CD4-positive, alpha-beta T cell treated with Interleukin-21 for 1 hour (primary cell): ENCODE measurements at places on chromosomes 2 and 18.

GRCh38 chr18:26215247-26215970 is 10.8 kb upstream of the TAF4B start:
- DNase-seq = peak; percentile 78

DNA sequence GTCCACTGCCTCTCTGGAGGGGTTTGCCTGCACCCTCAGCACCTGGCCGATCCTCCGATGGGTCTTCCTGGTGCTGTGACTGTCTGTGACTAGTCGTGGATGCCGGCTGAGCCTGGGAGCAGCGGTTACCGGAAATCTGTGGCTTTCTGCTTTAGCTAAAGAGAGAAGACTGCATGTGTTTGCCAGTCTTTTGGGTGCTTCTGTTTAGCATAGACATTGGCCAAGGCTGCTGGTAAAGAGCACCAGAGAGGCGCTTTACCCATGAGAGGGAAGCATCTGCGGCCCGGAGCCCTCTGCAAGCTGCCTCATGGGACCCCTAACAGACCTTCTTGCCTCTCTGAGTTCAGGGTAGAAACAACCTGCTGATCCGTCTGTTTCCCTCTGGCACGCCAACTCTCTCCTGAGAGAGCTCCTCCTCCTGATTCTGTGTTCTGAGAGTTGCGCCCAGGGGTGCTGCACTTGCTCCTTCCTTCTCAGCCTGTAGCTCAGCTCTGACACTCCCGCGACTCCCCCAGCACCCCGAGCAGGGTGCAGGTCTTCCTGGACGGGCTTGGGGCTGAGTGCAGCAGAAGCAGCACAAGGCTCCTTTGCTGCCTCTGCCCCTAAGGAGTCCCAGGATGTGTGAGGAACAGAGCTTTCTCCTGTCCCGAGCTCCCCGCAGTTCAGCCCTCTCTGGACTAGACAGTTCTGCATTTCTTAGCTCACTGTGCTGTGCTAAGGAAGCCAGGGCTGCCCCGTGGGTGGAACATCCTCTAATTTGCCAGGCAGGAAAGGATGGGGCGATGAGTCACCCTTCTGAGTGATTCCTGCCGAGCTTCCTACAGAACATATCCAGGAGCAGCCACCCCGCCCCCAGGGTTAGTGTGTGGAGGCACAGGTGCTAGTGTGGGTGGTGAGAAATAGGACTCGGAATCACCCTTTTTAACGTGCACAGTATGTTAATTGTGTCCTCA is 203.2 kb downstream of the SH3RF3 start:
- no peak for DNase-seq

GRCh38 chr2:126889071-126889470 is 9.6 kb upstream of the TEX51 start:
- DNase-seq = no peak

DNA sequence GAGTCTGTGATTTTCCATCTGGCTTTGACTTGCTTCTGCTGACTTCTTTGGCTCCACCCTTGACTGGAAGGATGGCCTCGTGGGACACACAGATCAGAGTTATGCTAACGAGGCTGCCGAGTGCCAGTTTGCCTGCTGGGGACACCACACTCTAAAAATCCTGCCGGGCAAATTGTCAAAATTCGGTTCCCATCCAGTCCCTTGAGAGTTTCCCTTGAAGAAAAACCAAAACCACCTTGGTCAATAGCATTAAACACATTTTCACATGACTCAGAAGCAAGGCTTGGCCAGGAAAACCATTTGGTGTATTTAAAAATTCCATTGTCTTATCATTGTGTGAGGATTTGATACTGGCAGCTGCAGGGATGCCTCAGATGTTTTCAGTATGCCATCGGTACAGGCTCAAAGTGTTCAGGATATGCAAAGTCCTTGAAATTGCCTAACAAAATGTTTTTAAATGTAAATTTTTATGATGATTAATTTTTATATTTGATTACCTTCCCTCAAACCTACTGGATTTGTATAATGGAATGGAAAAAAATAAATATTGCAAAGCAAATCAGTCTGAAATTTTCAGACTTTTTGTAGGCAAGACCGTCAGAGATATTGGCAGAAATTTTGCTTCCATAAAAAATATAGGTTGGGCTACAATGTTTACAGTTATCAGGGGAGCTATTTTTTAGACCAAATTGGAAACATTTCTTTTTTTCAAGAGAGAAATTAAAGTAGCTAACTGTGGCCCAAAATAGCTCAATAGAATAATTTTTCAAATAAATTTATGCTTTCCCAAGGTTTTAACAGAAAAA is 41.6 kb downstream of the KCNE4 start:
- DNase-seq = no peak

DNA sequence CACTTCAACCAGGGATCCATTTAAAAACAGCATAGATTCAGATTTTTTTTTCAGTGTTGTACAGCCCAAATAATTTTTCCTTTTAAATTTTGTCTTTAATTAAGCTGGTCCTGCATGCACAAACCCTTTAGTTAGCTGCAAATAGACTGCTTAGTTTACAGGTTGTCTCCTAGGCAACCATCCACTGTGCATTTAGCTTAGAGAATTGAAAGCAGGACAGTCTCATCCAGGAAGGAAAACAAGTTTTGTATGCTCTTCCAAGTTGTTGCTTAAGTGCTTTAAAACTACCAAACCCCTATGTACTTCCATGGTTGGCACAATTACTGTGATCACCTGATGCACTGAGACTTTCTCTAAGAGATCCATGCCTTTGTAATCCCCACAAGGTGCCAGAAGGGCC is at the start of gene MAP3K19:
TSS of gene MAP3K19 (minus strand) at position 148 of the 400 bp plus-strand sequence. CDS start 22,800 bp downstream, outside the sequence.
- no peak for DNase-seq

DNA sequence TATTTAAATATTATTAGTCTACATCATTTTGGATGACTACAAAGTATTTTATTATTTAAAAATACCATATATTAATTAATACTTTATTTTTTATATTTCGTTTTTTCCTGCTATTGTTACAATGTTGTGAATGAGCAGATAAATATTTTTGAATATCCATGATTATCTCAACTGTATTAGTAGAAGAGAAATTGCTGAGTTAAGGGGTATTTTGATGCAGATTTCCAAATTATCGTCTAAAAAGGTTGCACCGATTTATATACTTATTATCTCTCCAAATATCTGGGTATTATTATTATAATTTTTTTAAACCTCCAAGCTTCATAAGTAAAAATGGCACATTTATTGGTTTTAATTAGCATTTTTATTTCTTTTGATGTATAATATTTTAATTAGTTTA is 8.9 kb upstream of the IL1RL1 start:
- DNase-seq = no peak

GRCh38 chr2:106192752-106193689 is 1.1 kb downstream of the UXS1 start:
- peak; percentile 54 for DNase-seq

DNA sequence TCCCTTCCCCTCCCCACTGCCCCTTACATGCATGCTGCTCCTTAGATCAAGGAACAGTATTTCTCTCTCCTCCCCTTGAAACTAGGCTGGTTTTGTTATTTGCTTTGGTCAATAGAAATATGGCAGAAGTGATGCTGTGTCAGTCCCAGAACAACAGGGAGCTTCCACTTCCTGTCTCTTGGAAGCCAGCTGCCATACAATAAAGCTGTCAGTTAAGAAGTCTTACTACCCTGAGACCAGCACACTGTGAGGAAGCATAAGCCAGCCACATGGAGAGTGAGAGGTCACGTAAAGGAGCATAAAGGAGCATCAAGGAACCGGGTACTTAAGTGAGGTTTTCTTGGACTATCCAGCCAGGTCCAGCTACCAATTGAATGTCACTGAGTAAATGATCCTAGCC is 126.6 kb downstream of the NOL4 start:
- DNase-seq = no peak

- DNase-seq = peak; percentile 61
These were observed 14.5 kb upstream of the ZBTB14 start for GRCh38 chr18:5309888-5310470.

- no peak for DNase-seq
These were observed 23.5 kb downstream of the MARCHF4 start for GRCh38 chr2:216348756-216349308.

GRCh38 chr2:26901326-26902183 is 53.6 kb downstream of the DPYSL5 start:
- DNase-seq = no peak
